ENCODE measurements at places on chromosomes 4 and X. TPM values are rescaled to one million over a fixed set of nuclear protein-coding genes. Genes with fewer than 3 reads are reported as not detected.

- no peaks in the 10 kb centered on the region for H3K27me3 ChIP-seq
- H3K4me1 ChIP-seq, result no peaks in the 10 kb centered on the region
- H3K36me3 ChIP-seq, result no peaks in the 10 kb centered on the region
- H3K4me3 ChIP-seq, result no peak overlapping the region
- no peak for DNase-seq
These were observed 118.5 kb downstream of the PARM1 start for GRCh38 chr4:75051431-75051830.

DNA sequence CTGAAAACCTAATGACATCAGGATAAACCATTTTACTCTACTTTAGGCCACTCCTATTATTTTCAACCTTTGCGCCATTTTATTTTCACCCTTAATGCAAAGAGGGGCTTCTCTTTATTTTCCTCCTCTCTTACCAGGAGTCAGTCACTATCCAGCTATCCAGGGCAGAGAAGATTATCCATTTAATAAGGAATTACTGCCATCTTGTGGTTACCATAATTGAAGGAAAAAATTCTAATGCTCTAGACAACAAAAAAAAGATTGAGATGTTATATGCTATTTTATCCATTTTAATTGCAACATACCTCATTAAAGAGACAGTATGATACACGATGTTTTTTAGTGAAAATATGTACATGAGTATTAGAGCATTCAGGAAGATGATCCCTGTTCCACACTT is 514.5 kb upstream of the FAM241A start:
- H3K27ac ChIP-seq, result no peak overlapping the region
- no peaks in the 10 kb centered on the region for H3K4me1 ChIP-seq
- no peaks in the 10 kb centered on the region for H3K36me3 ChIP-seq
- no peaks in the 10 kb centered on the region for H3K27me3 ChIP-seq
- DNase-seq, result no peak

- H3K4me3 ChIP-seq, result no peak overlapping the region
- no peak overlapping the region for H3K27ac ChIP-seq
- H3K36me3 ChIP-seq, result no peaks in the 10 kb centered on the region
- no peaks in the 10 kb centered on the region for H3K4me1 ChIP-seq
- no peak for DNase-seq
- no peaks in the 10 kb centered on the region for H3K27me3 ChIP-seq
These were observed 42.4 kb downstream of the HTR2C start for GRCh38 chrX:114626323-114626722.

GRCh38 chrX:135411893-135412292 is 9.9 kb upstream of the SMIM10L2A start:
- no peaks in the 10 kb centered on the region for H3K27me3 ChIP-seq
- no peak overlapping the region for H3K4me3 ChIP-seq
- no peaks in the 10 kb centered on the region for H3K4me1 ChIP-seq
- H3K27ac ChIP-seq, result no peak overlapping the region
- DNase-seq, result no peak
- H3K36me3 ChIP-seq, result no peaks in the 10 kb centered on the region

DNA sequence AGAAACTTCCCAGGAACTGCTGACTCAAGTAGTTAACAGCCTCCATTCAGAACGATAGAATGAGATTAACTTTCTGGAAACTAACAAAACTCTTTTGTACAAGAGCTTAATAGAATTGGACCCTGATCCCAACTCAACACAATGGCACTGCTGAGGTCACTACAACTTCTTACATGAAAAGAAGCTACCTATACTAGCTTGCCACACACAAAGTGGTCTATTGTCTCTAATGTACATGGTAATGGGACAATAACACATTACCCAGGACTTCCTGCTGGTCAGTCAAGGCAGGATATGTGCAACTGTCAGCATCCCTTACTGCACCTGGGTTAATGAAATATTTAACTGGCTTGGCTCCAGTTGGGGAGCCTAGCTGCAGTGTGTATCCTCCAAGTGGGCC is 56.2 kb downstream of the BRCC3 start:
- H3K4me1 ChIP-seq, result no peaks in the 10 kb centered on the region
- H3K27me3 ChIP-seq, result no peaks in the 10 kb centered on the region
- H3K4me3 ChIP-seq, result no peak overlapping the region
- no peaks in the 10 kb centered on the region for H3K36me3 ChIP-seq
- no peak for DNase-seq

DNA sequence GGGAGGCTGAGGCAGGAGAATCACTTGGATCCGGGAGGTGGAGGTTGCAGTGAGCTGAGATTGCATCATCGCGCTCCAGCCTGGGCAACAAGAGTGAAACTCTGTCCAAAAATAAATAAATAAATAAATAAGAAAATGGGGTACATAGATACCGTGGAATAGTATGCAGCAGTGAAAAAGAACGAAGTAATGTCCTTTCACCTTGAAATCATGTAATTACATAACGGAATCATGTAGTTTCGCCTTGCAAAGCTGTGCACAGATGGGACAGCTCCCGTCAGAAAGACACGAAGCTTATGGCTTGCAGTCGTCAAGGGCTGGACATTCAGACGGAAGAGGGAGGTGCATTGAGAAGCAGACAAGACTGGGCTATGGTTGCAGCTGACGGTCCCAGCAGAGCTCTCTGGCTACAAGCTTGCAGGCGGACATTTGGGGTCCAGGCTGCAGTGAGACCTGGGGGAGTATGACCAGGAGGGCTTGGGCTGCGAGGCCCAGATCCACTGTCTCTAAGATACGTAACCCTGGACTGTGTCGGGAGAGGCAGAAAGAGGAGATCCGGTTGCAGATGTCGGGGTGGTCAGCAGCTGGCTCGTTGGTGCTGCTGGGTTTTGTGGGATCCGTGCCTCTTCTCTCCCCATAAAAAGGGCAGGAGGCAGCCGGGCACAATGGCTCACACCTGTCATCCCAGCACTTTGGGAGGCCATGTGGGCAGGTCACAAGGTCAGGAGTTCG is 6.2 kb upstream of the P2RY8 start:
- H3K4me1 ChIP-seq, result peaks cover 4% of the 10 kb centered on the region
- no peaks in the 10 kb centered on the region for H3K27me3 ChIP-seq
- H3K36me3 ChIP-seq, result no peaks in the 10 kb centered on the region
- no peak overlapping the region for H3K4me3 ChIP-seq

- no peaks in the 10 kb centered on the region for H3K36me3 ChIP-seq
- H3K4me1 ChIP-seq, result peaks cover 16% of the 10 kb centered on the region
- DNase-seq, result no peak
- no peaks in the 10 kb centered on the region for H3K27me3 ChIP-seq
- no peak overlapping the region for H3K27ac ChIP-seq
These were observed 2.9 kb downstream of the TBL1X start for GRCh38 chrX:9467751-9468150.

DNA sequence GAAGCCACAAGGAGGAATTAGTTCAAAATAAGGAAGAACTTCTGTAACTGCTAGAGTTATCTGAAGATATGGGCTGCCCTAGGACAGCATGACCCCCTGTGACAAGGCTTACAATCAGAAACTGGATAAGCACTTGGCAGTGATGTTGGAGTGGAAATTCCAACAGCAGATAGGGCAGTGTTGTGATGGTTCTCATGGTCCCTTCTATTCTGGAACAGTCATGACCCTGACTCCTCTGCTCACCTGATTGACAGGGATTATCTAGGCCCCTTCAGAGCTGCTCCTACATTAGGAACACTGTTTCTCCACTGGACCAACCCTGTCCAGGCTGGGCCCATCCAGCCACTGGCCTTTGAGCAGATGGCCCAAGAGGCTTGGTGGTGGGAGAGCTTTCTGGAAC is 17.9 kb downstream of the NALF2 start:
- no peak overlapping the region for H3K27ac ChIP-seq
- no peaks in the 10 kb centered on the region for H3K36me3 ChIP-seq
- no peak overlapping the region for H3K4me3 ChIP-seq
- DNase-seq, result no peak
- H3K27me3 ChIP-seq, result no peaks in the 10 kb centered on the region

DNA sequence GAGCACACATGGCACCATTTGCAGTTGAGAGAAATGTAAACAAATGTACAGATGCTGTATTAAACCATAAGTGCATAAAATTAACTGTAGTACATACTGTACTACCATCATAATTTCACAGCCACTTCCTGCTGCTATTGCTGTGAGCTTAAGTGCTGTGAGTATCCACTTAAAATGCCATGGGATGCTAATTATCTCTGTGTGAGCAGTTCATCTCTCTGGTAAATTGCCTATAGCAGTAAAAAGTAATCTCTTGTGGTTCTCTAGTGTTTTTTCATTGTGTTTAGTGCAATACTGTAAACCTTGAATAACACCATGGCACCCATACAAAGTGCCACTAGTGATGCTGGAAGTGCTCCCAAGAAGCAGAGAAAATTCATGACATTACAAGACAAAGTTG is 9.9 kb upstream of the SCOC start:
- H3K4me1 ChIP-seq, result no peaks in the 10 kb centered on the region
- no peak for DNase-seq
- H3K27me3 ChIP-seq, result no peaks in the 10 kb centered on the region
- no peaks in the 10 kb centered on the region for H3K36me3 ChIP-seq

Gene PLK4
- total RNA-seq, result 32.6 TPM

Gene ADAMTS3
- total RNA-seq, result not detected

Gene PARM1
- not detected for total RNA-seq

Gene PPP1R2C
- not detected for total RNA-seq

Gene NSG1
- 16.3 TPM for total RNA-seq

Gene ATG4A
- total RNA-seq, result 10.8 TPM

All from CD8-positive, alpha-beta memory T cell (primary cell).